Endodermal cell (in vitro differentiated cells): ENCODE measurements at places on chromosomes 12 and 14. TPM values are rescaled to one million over a fixed set of nuclear protein-coding genes. Genes with fewer than 3 reads are reported as not detected.
A peak's percentile ranks its signal among the peaks of the same experiment; 100 is the strongest.

DNA sequence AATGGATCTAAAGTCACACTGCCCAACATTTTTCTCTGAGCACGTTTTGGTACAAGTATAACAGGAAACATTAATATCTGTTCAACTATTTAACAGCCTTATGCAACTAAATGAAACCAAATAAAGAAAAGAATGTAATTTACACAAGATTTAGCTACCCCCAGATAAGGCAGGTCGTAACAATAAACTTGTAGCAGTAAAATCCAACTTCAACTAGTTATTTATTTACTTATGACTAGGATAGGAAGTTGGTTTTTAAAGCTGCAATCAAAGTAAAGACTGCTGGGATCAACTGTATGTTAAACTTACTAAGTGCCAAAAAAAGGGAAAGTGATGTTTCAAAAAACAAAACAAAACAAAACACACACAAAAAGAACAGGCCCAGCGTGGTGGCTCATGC, 30.9 kb downstream of the FERMT2 start:
- H3K4me3 ChIP-seq: no peak overlapping the region
- H3K27ac ChIP-seq: no peak overlapping the region
- H3K4me1 ChIP-seq: peaks cover 9% of the 10 kb centered on the region
- DNase-seq: no peak

The ASB2 gene
- 0.11 and 0.36 TPM in 2 replicates for total RNA-seq

DNA sequence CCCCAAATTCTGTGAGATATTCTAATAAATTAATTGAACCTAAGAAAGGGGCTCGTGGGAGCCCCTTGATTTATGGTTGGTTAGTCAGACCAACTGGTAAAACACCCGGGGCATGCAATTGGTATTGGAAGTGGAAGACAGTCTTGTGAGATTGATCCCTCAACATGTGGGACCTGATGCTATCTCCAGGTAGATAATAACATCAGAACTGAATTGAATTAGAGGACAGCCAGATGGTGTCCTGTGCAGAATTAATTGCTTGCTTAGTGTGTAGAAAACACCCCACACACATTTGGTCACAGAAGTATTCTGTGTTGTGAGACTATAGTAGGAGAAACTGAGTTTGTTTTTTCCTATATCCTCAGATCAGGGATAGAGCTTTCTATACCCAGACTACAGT, 22.0 kb downstream of the PYROXD1 start:
- no peak overlapping the region for H3K4me3 ChIP-seq
- no peaks in the 10 kb centered on the region for H3K36me3 ChIP-seq
- H3K27ac ChIP-seq: no peak overlapping the region
- DNase-seq: no peak
- H3K4me1 ChIP-seq: no peaks in the 10 kb centered on the region
- no peaks in the 10 kb centered on the region for H3K27me3 ChIP-seq

DNA sequence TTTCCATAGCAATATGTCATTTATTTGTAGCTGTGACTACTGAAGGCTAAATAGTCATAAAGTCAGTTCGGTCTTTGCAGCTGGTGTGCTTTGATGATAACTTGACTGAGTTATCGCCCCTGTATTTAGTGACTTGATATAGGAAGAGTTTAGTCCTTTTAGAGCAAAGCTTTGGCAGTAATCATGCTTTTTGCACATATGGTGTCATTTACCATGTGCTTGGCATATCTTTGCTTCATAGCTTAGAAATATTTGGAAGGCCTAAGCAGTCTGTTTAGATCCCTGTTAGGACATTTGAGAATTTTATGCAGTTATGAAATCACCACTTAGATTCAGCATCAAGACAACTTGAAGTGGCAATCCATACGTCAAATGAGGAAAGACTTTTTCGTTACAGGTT, 31.6 kb downstream of the POLR3B start:
- DNase-seq: no peak
- H3K27ac ChIP-seq: no peak overlapping the region
- H3K4me3 ChIP-seq: no peak overlapping the region
- peaks cover 27% of the 10 kb centered on the region for H3K36me3 ChIP-seq
- H3K4me1 ChIP-seq: no peaks in the 10 kb centered on the region
- H3K27me3 ChIP-seq: no peaks in the 10 kb centered on the region

- no peak overlapping the region for H3K27ac ChIP-seq
- peak overlapping the region; percentile 92 for H3K4me3 ChIP-seq
- no peak for DNase-seq
- H3K27me3 ChIP-seq: no peaks in the 10 kb centered on the region
- peaks cover 15% of the 10 kb centered on the region for H3K36me3 ChIP-seq
Observed at GRCh38 chr12:30753751-30754382, 884 bp downstream of the CAPRIN2 start.

DNA sequence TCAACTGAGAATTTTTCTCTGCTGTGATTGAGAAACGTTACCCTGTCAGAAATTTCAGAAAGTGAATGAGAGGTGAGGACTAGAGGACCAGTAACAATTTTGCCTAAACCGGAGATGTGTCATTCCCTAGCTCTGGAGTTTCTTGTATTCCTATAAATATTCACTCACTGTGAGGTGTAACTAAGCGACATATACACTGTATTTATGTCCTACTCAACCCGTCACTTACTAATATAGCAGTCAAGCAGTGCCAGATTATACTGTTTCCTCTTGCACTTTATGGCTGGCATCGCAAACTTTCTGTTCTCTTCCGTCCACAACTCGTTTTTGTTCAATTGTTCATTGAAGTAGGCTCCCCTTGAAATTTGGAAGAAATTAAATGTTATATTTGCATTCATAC, 192.9 kb downstream of the NOVA1 start:
- H3K27ac ChIP-seq: no peak overlapping the region
- no peak overlapping the region for H3K4me3 ChIP-seq
- no peaks in the 10 kb centered on the region for H3K27me3 ChIP-seq
- H3K36me3 ChIP-seq: no peaks in the 10 kb centered on the region
- H3K4me1 ChIP-seq: no peaks in the 10 kb centered on the region
- DNase-seq: no peak

The PPP4R4 gene
- 2.6 and 4.6 TPM in 2 replicates for total RNA-seq

DNA sequence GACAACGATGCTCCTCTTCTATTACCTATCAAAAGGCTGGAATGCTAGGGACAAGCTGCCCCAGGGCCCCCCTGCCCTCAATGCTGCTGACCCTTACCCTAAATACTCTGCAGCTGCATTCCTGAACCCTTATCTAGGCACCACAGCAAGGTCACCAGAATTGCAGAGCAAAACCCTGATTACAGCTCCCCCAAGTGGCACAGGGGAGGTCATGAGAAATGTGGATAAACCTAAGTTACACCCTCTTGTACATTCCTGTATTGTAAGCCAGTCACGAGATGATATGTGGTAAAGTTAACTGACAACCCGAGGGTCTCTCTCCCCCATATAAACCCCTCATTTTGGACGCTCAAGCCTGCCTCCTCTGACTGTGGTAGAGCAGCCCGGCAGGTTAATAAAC, 411.8 kb upstream of the STXBP6 start:
- DNase-seq: peak; percentile 46
- H3K27ac ChIP-seq: no peak overlapping the region
- no peaks in the 10 kb centered on the region for H3K36me3 ChIP-seq

- no peaks in the 10 kb centered on the region for H3K36me3 ChIP-seq
- no peaks in the 10 kb centered on the region for H3K27me3 ChIP-seq
- DNase-seq: no peak
- H3K4me1 ChIP-seq: no peaks in the 10 kb centered on the region
Observed at GRCh38 chr14:104554608-104555429, 24.7 kb upstream of the C14orf180 start.

- no peak overlapping the region for H3K4me3 ChIP-seq
- H3K27me3 ChIP-seq: no peaks in the 10 kb centered on the region
- H3K36me3 ChIP-seq: no peaks in the 10 kb centered on the region
- H3K27ac ChIP-seq: no peak overlapping the region
Observed at GRCh38 chr14:104278214-104278534, 139.8 kb downstream of the KIF26A start.

GRCh38 chr12:108305991-108306501, 33.1 kb downstream of the CMKLR1 start:
- H3K4me1 ChIP-seq: peaks cover 9% of the 10 kb centered on the region
- no peak for DNase-seq
- H3K4me3 ChIP-seq: no peak overlapping the region
- no peaks in the 10 kb centered on the region for H3K36me3 ChIP-seq
- H3K27ac ChIP-seq: no peak overlapping the region

The AVPR1A gene
- total RNA-seq: 0.35 TPM in 1 of 3 replicates, not detected in the others

DNA sequence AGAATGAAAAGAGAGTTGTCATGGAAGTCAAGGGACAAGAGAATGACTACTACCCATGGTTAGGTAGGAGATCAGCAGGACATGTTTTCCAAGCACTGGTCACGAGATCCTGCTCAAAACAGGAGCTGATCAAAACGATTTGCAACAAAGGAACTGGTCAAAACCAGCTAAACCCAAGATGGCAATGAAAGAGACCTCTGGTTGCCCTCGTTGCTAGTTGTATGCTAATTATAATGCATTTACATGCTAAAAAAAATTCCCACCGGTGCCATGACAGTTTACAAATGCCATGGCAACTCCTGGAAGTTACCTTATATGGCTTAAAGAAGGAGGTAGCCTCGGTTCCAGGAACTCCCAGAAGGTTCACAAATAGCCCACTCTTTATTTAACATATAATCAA, 95.0 kb upstream of the OTX2 start:
- peak; percentile 66 for DNase-seq
- H3K27me3 ChIP-seq: no peaks in the 10 kb centered on the region
- no peaks in the 10 kb centered on the region for H3K4me1 ChIP-seq
- H3K36me3 ChIP-seq: no peaks in the 10 kb centered on the region
- no peak overlapping the region for H3K4me3 ChIP-seq

The IFNG-AS1 gene
- total RNA-seq: not detected in 3 replicates

DNA sequence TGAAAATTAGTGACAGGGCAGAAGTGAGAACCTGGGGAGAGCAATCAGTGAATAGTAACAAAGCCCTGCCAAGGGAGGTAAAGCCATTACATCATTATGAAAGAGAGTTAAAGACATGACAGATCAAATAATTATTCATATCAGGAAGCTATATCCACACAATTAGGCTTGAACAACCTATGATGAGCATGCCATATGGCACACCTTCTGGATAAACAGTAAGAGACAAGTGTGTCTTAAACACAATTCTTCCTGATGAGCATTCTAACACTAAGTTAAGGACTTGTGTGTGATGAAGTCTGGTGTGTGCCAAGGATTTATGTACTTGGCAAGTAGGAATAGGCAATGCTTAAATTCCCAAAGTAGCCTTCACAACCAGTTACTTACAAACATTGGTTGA, 76.1 kb downstream of the GALNT4 start:
- no peak overlapping the region for H3K27ac ChIP-seq
- H3K27me3 ChIP-seq: no peaks in the 10 kb centered on the region
- no peaks in the 10 kb centered on the region for H3K36me3 ChIP-seq
- H3K4me3 ChIP-seq: no peak overlapping the region
- peaks cover 9% of the 10 kb centered on the region for H3K4me1 ChIP-seq

GRCh38 chr12:106063826-106064720, 74.7 kb downstream of the NUAK1 start:
- H3K27ac ChIP-seq: no peak overlapping the region
- H3K4me3 ChIP-seq: no peak overlapping the region
- no peak for DNase-seq
- H3K36me3 ChIP-seq: peaks cover 64% of the 10 kb centered on the region

The P2RX2 gene
- total RNA-seq: 2.6 and 2.8 TPM in 2 replicates

DNA sequence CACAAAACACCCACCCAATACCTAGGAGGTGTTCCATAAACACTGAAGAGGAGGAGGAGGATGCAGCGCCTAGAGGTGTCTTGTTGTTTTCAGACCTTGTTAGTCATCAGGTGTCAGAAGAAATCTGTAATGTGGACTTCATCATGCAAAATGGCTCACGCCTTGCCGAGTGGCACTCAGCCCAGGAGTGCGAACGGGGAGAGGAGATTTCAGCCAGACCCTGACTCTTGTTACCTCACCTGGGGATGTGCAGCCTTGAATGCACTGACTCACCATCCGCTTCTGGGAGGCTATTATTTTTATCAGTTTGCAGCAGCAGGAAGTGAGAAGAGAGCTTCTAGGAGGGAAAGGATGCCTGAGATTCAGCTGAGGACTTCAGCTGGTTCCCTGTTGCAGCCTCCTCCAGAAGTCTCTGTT, 48.2 kb upstream of the PLXNC1 start:
- no peak overlapping the region for H3K27ac ChIP-seq
- H3K4me3 ChIP-seq: no peak overlapping the region
- H3K36me3 ChIP-seq: no peaks in the 10 kb centered on the region
- DNase-seq: peak; percentile 85

The ARG2 gene
- total RNA-seq: 19.4 and 22.7 TPM in 2 replicates

- H3K4me3 ChIP-seq: no peak overlapping the region
- H3K27ac ChIP-seq: no peak overlapping the region
- no peaks in the 10 kb centered on the region for H3K36me3 ChIP-seq
- H3K27me3 ChIP-seq: no peaks in the 10 kb centered on the region
- no peak for DNase-seq
- H3K4me1 ChIP-seq: peaks cover 7% of the 10 kb centered on the region
Observed at GRCh38 chr12:9707356-9707755, 25.5 kb downstream of the CLECL1 start.

DNA sequence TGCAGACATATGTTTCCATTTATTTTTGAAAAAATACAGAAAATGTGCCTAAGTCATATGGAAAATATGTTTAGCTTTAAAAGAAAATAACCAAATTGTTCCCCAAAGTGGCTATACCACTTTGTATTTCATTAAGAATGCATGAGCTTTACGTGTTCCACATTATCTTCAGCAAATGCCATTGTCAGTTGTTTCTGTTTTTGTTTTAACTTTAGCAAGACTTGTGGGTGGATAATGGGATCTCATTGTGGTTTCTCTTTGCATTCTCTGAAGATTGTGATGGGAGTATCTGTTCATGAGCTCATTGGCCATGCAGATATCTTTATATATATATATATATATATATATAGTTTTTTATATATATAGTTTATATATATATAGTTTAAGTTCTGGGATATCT, 181.5 kb downstream of the CCER1 start:
- no peak overlapping the region for H3K4me3 ChIP-seq
- no peaks in the 10 kb centered on the region for H3K4me1 ChIP-seq
- no peak for DNase-seq
- no peak overlapping the region for H3K27ac ChIP-seq

- no peaks in the 10 kb centered on the region for H3K36me3 ChIP-seq
- H3K4me3 ChIP-seq: peak overlapping the region; percentile 93
- H3K4me1 ChIP-seq: peaks cover 8% of the 10 kb centered on the region
- peaks cover 17% of the 10 kb centered on the region for H3K27me3 ChIP-seq
- no peak for DNase-seq
Observed at GRCh38 chr12:54421175-54421878, 2.3 kb upstream of the ITGA5 start.

The OAS2 gene
- not detected in 3 replicates for total RNA-seq

GRCh38 chr14:98623788-98624415, 648.1 kb downstream of the BCL11B start:
- no peak overlapping the region for H3K4me3 ChIP-seq
- DNase-seq: no peak
- no peaks in the 10 kb centered on the region for H3K4me1 ChIP-seq
- H3K27me3 ChIP-seq: no peaks in the 10 kb centered on the region
- H3K36me3 ChIP-seq: no peaks in the 10 kb centered on the region

GRCh38 chr12:2337031-2338010, 284.5 kb downstream of the CACNA1C start:
- DNase-seq: no peak
- no peaks in the 10 kb centered on the region for H3K36me3 ChIP-seq
- H3K4me1 ChIP-seq: peaks cover under 1% of the 10 kb centered on the region
